ENCODE measurements at places on chromosomes 16 and 17.
A peak's percentile ranks its signal among the peaks of the same experiment; 100 is the strongest.

DNA sequence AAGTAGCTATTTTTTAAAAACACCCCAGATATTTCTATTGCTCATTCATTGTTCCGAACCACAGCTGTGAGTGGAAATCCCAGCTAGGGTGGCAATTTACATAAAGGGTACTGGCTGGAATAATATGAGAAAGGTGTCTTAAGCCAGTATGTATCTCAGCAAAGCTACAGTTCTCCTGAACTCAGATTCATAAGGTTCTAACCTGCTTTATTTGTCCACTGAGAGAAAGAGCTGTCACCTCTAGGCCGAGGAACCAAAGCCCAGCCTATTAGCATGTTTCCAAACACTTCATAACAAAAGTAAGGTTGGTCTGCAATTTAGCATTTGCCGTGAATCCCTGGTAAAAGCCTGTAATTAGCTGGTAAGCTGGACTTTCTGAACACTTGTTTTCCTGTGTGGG lies 57.0 kb upstream of the CLEC19A start:
- no peak for DNase-seq

- DNase-seq: no peak
Measured at GRCh38 chr17:35449371-35449931, 885 bp upstream of the SLFN13 start.

DNA sequence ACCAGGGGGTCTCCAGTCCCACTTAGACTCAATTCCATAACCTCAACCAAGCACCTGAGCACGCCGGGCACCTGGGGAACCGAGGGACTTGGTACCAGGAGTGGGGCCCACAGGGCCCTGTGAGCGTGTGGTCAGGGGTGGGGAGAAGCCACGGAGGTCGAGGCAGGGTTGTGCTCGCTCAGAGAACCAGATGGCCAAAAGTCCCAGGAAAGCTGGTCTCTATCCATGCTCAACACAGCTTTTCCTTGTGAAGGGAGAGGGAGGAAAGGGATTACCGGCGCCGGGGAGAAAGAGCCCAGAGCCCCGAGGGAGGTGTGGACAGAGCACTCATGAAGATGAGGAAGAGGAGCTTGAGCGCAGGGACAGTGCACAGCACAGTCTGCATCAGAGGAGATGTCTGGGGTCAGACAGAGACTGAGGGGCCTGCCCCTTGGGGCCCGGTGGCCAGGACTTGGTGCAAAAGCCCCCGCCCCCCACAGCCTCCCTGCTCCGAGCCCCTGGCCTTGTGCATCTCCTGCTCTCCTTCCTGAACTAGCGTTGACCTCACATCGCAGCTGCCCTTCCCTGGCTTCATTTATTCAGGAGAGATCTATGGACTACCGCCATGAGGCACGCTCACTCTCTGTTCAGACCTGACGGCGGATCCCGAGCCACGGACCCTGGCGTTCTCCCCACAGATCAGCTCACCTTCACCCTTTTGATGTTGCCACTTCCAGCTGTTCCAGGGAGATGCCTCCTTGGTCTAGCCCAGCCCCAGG lies 355.4 kb upstream of the TNRC6C start:
- DNase-seq: no peak

DNA sequence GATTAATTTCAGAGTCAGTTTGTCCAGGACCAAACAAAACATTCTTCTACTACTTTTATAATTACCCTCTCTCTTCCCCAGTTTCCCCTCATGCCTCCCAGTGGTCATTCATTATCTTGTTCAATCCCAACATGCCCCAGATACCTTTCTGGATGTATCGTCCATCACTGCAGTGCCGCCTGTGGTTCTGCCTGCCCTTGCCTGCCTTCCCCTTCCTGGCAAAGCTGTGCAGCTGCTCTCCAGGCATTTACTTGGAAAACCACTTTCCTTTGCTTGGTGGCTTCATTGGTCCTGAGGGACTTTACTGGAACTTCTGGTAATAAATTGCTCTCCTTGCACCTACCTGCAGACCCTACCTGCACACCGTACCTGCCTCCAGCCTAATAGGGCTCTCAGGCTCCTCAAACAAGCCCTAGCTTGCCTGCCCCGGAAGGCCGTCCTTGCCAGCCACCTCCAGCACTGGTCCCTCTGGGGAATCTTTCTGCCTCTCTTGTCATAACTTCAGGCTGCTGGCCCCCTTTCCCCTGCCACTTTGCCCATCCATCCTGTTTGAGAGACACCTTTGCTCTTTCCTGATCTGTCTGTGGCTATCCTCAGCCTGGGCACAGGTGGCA lies 19.5 kb upstream of the MSI2 start:
- no peak for DNase-seq

DNA sequence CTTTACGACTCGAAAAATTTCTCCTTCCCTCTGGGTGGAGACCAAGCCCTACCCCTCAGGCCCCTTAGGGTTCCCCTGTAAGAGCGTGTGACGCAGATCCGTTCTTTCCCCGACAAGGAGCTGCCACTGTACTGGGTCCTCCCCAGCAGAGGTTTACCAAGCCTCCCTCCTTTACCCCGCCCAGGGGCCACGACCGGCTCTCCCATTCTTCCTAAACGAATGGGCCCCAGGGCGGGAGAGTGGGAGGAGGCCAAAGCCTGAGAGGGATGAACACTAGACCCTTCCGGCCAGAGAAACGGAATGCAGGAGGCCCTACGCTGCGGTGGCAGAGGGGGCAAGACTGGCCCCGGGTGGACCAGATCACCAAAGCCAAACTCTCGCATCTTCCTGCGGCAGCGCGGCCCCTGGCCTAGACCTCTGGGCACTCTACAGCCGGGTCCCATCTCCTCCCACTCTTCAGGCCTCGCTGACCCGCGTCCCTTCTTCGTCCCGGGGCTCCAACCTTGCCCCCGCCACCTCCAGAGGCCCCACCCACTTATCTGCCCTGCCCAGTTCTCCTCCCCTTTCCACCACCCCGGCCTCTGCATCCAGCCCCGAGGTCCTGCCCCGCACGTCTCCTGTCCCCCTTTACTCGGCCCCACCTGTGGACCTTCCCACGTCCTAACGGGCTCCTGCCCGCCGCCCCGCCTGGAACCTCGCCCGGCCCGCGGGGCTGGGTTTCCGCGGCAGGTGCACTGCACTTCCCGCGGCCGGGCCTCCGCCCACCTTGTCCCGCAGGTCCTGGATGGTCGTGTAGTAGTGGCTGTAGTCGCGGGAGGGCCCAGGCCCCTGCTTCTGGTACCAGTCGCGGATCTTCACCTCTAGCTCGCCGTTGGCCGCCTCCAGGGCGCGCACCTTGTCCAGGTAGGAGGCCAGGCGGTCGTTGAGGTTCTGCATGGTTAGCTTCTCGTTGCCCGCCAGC lies 765 bp downstream of the KRT19 start:
- DNase-seq: no peak

DNA sequence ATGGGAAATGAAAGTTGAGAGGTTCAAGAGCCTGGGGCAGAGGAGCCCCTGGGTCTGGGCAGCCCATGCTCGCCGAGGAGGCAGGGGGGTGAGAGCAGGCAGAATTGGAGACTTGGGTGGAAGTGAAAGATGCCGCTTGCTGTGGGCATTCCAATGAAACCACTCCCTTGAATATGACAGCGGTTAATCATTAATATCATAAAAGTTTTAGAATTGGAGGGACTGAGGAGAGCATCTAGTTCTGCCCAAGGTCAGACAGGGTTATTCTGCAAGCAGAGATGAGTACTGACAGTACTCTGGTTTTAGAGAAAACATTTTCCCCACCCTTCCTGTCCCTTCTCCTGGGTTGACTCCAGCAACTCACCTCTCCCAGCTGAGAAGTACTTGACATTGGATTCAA lies 180.2 kb downstream of the MSI2 start:
- DNase-seq: no peak

GRCh38 chr16:12544477-12545296 lies 259.0 kb downstream of the CPPED1 start:
- DNase-seq: no peak

DNA sequence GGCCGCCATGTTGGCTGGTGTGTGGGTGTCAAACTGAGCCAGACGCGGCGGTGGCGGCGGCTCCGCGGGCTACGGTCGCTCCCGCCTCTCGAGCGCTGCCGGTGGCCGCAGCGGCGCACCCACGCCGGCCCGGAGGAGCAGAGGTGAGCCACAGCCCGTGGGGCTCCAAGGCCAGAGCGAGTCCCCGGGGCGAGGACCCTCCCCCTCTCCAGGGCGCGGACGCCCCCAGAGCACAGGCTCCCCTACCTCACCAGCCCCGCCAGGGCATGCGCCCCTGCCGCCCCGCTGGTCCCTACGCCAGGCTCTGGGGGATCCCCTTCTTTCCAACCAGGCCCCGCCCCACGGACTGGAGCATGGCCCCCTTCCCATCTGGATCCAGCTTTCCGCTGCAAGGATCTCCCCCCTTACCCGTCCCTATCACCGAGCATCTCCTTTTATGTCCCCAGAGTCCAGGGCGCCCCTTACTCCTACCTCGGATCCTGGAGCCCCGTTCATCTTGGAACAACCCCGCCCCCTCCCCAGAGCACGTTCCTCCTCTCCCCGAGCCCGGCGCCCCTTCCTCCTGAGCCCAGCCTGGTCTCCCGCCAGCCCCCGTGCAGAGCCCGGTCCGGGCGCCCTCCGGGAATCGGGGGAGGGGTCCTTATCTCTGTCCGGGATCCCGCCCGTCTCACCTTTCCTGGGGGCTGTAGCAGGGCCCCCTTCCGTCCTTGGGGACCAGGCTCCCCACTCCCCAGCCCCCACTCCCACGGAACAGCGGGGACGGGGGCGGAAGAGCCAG lies 412 bp downstream of the EPN2 start:
- DNase-seq: peak; percentile 3

DNA sequence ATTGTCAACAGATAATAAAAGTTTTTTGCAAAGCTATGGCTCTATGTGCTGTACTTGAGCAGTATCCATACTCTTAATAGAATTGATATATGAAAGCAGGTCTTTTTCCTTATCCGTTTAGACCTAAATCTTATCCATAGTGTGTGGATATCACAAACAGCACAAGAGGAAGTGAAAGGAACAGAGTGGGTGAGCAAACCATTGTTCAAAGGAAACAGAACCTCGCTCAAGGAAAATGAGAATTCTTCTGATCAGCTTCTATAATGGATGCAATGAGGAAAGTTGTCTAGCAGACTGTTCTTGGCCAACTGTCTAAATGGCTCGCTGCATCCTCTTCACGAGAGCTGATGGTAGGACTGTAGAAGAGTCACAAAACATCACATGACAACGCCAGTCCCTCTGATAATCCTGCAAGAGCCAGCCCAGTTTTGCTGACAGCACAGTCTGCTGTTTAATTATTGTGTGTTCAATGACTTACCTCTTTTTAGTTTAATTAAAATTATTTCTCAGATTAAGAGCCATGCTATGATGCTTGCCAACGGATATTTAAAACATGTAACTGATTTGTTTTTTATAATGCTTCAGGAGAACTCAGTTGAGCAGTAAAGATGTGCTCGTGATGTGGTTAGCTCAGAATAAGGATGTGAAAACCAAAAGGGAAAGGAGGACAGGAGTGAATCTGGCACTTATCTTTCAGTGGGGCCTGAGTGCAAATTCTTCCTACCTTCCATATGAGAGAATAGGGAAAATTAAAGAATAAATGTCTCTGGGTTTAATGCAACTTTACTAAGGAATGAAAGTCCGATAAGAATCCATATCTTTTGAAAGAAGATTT lies 38.5 kb downstream of the WWOX start:
- no peak for DNase-seq

GRCh38 chr17:21512307-21513011 lies 136.3 kb downstream of the KCNJ12 start:
- DNase-seq: no peak
